ENCODE measurements at places on chromosomes 4 and X. TPM values are rescaled to one million over a fixed set of nuclear protein-coding genes. Genes with fewer than 3 reads are reported as not detected.

- DNase-seq = no peak
These were observed 41.0 kb downstream of the HHIP start for GRCh38 chr4:144686921-144687320.

- DNase-seq = no peak
These were observed 48.5 kb upstream of the DDX60 start for GRCh38 chr4:168367065-168367464.

DNA sequence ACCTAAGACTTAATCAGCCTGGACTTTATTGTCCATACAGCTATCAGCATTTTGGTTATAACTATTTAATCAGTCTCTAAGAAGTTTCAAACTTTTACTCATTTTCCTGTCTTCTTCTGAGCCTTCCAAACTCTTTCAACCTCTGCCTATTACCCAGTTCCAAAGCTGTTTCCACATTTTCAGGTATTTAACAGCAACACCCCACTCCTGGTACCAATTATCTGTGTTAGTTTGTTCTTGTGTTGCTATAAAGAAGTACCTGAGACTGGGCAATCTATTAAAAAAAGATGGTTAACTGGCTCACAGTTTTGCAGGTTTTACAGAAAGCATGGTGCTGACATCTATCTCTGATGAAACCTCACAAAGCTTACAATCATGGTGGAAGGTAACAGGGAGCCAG lies 195.6 kb downstream of the NPNT start:
- no peak for DNase-seq

Gene MAGEE1
- polyA plus RNA-seq = 0.26 TPM

Gene PFKFB1
- 0.15 TPM for polyA plus RNA-seq

Gene PALLD
- 30.3 TPM for polyA plus RNA-seq

Gene SSX3
- not detected for polyA plus RNA-seq

Measured in BJ (cell line).